CD4-positive, alpha-beta T cell treated with Interleukin-6 for 4 hours (primary cell): ENCODE measurements at places on chromosomes 12 and 14.

DNA sequence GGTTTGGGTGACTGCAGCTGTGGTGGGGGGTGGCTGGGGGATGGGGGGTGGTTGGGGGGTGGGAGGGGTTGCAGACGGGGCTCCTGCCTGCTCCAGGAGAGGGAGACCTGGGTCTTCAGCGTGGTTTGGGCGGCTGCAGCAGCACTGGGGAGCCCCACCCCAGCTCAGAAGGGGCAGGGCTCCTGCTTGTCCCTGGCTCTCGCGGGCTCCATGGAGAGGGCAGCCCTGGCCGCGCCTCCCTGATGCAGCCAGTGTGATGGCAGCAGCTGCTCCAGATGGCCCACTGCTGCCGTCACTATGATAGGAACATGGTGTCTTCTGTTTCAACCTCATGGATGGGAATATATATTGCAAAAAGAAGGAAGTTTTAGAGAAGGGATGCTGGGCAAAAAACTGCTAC is 22.9 kb downstream of the TRHDE start:
- DNase-seq: no peak

- DNase-seq: no peak
Measured at GRCh38 chr12:95959107-95959506, 16.0 kb downstream of the AMDHD1 start.

DNA sequence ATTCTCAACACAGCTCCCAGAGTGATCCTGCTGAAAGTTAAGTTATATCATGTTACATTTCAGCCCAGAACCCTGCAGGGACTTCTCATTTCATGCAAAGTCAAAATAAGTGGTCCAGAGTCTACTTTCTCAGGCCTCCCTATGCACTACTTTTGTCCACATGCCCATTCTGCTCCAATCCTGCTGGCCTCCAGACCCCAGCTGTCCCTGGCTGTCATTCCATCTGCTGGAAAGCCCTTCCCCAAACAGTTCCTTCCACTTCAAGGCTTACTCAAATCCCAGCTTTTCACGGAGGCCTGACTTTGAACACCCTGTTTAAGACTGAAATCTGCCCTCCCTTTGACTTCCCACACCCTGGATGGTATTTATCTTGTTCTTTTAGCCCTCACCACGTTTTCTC is 109.8 kb upstream of the DNM1L start:
- no peak for DNase-seq

DNA sequence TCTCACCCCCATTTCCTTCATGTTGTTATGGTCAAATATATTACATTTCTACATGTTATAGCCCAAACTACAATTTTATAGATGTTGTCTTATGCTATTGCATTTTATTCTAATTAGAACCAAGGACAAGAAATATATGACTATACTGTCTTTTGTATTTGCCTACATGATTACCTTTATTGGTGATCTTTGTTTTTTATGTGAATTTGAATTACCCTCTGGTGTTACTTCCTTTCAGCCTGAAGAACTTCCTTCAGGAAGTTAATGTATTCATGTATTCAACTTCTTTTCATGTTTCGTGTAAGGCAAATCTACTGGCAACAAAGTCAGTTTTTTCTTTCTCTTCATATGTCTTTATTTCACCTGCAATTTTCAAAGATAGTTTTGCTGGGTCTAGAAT is 8.7 kb upstream of the B3GNT4 start:
- DNase-seq: no peak

DNA sequence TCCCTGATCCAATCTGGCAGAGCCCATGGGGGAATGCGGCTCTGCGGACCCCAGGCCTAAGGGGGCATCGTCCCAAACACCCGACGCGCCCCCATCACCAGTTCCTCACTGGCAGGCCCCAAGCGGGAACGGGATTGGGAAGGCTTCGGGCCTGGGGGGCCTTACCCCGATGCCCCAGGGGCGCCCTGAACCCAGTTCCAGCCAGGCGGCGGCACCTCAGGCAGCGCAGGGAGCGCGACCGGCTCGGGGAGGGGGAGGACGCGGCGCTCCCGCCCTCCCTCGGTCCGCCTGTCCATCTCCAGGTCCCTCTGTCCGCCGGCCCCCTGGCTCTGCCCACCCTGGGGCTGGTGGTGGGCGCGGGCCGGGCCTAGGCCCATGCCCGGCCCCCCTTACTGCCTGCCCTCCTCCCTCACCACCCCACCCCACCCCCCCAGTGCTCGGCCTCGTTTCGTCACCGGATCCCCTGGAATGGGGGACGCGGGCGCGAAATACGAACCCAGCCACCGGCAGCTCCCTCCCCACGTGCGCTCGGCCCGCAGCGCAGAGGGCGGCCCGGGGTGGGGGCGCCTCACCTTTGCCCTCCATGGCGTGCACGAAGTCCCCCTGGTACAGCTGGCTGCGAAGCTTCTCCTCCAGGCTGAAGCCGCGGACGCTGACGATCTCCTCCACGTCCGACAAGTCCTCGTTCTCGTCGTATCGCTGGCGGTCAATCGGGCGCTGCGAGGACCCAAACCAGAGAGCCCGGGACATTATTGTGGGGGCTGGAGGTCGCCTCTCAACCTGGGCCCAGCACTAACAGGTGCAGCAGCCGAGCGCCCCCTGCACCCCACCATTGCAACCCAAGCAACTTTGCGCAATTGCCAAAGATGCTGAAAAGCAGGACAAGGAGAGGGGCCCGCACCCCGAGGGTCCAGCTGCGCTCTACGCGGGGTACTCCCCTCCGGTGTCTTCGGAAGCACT is 2.3 kb downstream of the KDM2B start:
- peak; percentile 50 for DNase-seq

DNA sequence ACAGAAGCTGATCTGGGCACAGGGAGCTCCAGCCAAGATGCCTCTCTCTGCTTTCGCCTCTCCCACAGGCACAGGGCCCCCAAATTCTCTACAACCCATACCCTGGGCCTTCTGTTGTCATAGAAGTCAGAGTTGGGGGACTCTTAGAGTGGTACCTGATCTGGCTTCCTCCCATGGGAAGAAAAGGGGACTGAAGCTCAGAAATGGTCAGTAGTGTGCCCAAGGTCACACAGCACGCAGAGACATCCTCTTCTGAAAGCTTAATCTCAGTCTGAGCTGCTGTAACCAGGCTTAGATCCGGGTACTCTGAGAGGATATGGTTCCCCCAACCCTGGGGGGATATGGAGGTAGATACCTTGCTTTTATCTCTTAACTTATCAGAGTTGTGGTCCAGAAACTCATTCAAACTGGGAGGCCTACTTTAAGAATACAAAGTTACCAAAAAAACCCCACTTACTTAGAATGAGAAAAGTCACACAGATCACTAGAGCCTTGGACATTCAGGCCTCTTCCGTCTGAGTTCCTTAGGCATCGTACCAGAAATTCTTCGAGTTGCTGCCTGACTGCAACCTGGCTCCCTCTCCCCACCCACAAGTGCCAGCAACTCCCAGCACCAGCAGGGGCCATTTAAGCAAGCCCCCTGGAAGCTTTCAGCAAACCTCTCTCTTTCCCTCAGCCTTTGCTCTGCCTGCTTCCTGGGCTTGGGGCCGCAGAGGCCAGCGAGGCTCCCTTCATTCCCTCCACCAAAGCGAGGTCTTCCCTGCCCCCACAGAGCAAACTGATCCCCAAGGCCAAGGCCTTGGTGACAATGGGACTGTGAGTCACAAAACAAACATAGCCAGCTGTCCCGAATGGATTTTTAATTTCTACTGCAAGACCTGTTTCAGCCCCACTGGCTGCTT is 13.9 kb downstream of the KRT7 start:
- DNase-seq: no peak

DNA sequence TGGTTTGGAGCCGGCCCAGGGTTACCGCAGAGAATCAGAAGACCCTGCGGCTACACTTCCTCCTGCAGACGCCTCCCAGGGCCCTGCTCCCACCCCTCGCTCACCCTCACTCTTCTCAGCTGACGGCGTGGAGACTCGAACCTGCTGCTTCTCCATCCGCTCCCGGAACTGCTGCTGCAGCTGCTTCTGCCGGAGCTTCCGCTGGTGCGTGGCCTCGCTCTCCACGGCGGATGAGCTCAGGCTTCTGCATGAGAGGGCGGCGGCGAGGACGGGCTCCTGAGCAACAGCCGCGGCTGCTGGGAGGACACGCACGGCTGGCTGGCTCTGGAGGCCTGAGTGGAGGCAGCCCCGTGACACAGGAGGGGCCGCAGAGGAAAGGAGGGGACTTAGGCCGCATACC is 33.3 kb downstream of the RAD52 start:
- DNase-seq: peak; percentile 42

GRCh38 chr12:116656306-116656705 is 81.6 kb downstream of the SPRING1 start:
- DNase-seq: no peak

- peak; percentile 34 for DNase-seq
Measured at GRCh38 chr12:43776498-43776897, 17.7 kb downstream of the IRAK4 start.

DNA sequence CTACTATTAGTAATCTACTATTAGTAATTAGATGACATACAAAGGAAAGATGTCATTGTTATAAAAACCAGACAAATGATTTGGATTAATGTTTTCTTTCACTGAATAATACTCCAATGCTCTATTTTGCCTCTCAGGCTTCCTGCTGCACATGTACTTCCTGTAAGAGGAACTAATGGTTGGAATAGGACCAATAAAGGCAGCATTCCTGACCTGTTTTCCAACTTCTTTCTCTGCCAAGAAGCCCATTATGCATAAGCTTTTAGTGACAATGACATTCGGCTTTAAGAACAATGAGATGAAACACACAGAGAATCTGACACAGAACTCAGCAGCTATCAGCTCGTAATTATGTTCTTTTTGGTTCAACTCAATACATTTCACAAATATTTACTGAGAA is 5.2 kb upstream of the C12orf56 start:
- no peak for DNase-seq

GRCh38 chr12:128025589-128026245 is 241.3 kb upstream of the TMEM132C start:
- no peak for DNase-seq
